Heart left ventricle (tissue), 16 donors: ENCODE measurements at places on chromosomes 13 and 19. TPM values are rescaled to one million over a fixed set of nuclear protein-coding genes. Genes with fewer than 3 reads are reported as not detected.

GRCh38 chr13:54927538-54927937 is 1898.9 kb downstream of the OLFM4 start:
- no peak for DNase-seq

Gene GJB6
- total RNA-seq: not detected

Gene NTF4
- total RNA-seq: not detected

DNA sequence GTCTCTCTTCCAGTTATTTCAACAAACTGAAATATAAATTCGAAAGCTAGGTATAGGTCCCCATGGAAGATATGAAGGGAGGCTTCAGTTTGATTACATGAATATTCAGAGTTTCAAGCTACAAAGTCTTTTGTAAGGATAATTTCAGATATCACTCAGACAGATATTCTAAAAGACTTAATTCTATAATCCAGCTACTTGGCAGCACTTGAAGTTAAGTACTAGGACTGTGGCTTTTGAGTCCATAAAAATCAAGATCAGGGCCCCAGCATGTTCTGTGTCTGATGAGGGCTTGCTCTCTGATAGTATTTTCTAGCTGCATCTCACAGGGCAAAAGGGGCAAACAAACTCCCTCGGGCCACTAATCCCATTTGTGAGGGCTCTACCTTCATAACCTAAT is 160.6 kb upstream of the IRS2 start:
- DNase-seq: no peak

Gene CACNA1A
- total RNA-seq: 0.49 TPM

Gene FOXA3
- not detected for total RNA-seq

Gene ETV2
- total RNA-seq: 0.96 TPM

Gene LILRB2
- 43.6 TPM for total RNA-seq

Gene SWSAP1
- total RNA-seq: 1.5 TPM

Gene RXFP2
- total RNA-seq: not detected

- peak; percentile 99 for DNase-seq
These were observed 159.0 kb downstream of the RNF17 start for GRCh38 chr13:24922745-24923591.

Gene PHLDB3
- 7.2 TPM for total RNA-seq

DNA sequence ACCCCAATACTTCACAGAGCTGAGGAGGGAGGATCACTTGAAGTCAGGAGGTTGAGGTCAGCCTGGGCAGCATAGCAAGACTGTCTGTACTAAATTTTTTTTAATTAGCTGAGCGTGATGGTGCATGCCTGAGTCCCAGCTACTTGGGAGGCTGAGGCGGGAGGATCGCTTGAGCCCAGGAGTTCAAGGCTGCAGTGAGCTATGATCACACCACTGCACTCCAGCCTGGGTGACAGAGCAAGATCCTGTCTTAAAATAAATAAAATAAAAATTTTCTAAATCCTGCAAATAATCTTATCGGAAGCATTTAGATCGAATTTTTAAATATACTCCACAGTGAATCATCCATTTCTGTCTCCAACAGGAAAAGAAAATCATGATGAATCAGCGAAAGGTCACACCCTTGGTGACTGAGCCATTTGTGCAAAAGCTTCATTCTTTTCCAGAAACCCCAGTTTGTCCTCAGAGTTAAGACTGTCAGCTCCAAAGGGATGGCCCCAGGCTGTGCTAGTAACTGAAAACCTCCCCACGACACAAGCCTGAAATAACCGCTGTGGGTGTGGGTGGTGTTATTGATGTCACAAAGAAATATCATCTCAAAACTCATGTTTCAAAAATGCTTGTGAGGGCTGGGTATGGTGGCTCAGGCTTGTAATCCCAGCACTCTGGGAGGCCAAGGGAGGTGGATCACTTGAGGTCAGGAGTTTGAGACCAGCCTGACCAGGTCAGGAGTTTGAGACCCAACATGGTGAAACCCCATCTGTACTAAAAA is 167.6 kb downstream of the PTPRS start:
- peak; percentile 20 for DNase-seq

- no peak for DNase-seq
These were observed 208.5 kb downstream of the ZNF536 start for GRCh38 chr19:30580673-30581072.

Gene C19orf18
- total RNA-seq: 2.1 TPM

- peak; percentile 70 for DNase-seq
These were observed 3.1 kb downstream of the ADAMTS10 start for GRCh38 chr19:8607386-8607785.

- peak; percentile 65 for DNase-seq
These were observed 2.4 kb downstream of the LIN7B start for GRCh38 chr19:49116544-49116943.

GRCh38 chr19:31715249-31715945 is 366.2 kb upstream of the TSHZ3 start:
- no peak for DNase-seq

Gene FUT2
- not detected for total RNA-seq

Gene IGFL1
- not detected for total RNA-seq

Gene ZNF560
- not detected for total RNA-seq

GRCh38 chr19:33736158-33736557 is 60.5 kb upstream of the KCTD15 start:
- no peak for DNase-seq

GRCh38 chr19:14369399-14370168 is 11.7 kb upstream of the ADGRE5 start:
- no peak for DNase-seq

GRCh38 chr19:29966588-29967249 is 24.7 kb downstream of the URI1 start:
- DNase-seq: no peak

GRCh38 chr19:55137915-55138314 is 11.1 kb downstream of the TNNT1 start:
- DNase-seq: no peak

- no peak for DNase-seq
These were observed 169.1 kb upstream of the SOX1 start for GRCh38 chr13:111897846-111898215.

Gene IFT88
- total RNA-seq: 7.9 TPM

DNA sequence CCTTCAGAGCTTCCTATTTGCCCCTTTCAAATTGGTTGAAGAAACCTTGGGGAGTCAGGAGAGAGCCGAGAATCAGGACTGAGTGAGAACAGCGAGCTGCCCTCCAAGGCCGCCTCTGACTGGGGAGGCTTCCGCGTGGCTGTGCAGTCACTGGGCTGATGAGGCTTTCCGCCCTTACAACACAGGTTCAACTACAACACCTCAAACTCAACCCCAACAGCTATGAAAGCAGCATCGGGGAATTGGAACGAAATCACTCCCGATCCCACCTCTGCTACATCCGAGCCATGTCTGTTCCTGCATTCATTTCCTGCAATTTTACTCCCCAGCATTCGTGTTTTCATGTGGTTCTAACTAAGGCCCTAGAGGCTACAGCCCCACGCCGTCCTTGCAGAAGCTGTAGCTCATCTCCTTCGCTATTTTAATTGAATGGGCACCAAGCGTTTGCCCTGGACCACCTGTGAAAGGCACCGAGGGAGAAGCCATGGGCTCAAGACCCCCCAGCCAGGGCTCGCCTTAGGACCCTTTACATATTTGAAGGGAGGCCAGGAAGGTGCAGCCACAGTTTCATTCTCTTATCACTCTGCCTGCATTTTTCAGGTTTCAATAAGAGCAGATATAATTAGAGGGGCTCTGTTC is 12.3 kb upstream of the RASA3 start:
- DNase-seq: no peak

DNA sequence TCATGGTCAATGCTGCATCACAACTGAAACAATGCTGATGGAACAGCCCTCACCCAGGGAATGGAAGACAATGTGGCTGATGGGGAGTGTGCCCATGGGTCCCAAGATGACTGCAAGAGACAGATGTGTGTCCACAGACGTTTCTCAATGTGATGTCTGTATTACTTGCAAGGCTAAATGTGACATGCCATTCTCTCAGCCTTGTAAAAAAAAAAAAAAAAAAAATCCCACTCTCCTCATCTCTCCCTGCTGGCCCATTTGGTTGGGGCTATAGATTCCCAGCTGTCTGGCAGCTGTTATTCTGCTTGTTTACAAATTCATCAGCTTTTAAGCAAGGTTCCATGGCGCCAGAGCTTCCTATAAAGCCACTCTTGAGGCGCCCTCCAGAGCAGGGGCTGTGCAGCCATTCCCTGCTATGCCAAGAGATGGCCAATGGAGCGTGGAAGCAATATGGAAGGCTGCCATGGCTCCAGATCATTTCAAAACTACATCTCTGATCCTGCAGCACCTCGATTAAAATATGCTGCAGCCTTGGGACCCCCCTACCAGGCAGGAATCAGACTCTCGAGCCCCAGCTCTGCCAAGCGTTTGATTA is 294.8 kb downstream of the FOXO1 start:
- DNase-seq: no peak

GRCh38 chr13:78182813-78183212 is 264.2 kb upstream of the EDNRB start:
- DNase-seq: no peak

DNA sequence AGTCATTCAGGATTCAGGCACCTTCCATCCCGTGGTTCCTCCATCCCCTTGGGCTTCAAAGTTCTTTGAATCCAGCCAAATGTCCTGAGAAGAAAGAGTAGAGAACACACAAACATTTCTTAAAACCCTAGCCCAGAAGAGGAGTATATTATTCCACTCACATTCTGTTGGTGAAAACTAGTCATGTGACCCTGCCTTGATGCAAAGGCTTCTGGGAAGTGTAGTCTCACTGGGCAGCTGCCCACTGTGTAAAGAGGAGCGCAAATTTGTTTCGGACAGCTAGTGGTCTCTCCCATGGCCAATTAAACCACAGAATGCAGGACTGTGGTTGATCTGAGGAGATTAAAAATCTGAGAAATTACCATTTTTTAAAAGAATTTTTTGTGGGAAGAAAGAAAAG is 304.4 kb downstream of the SUCLA2 start:
- DNase-seq: no peak

DNA sequence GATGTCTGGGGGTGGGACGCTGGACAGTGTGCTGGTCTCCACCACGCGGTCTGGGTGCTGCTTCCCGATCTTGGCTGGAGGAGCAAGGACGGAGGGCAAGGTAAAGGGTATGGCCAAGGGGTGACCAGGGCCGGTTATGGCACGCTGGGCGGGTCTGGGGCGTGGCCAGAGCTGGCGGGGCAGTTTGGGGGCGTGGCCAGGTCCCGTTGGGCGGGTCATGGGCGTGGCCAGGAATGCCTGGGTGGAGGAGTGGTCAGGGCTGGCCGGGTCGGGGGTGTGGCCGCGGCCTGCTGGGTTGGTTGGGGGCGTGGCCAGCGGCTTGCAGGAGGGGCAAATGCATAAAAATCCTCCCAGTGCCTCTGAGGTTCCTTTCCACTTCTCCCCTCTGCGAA is 19.2 kb downstream of the GPX4 start:
- DNase-seq: peak; percentile 52

Gene ATP8B3
- 3.5 TPM for total RNA-seq

GRCh38 chr13:96662036-96662435 is 332.2 kb downstream of the OXGR1 start:
- DNase-seq: no peak

DNA sequence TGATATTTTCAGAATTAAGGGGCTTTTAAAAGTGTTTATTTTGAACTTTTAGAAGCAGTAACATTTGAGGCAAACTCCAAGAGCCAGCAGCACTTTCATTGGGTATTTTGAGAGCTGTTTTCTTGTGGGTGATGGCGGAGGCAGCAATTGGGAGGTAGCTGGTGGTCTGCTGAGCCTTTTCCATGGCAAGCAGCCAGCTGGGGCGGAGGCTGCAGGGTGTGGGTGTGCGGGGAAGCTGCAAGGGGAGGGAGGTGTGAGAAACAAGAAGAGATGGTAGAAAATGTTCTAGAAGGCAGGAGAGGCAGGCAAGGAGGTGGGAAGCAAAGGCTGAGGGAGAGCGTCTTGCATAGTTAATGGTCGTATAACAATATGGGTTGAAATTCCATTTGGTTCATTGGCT is 223.4 kb upstream of the HTR2A start:
- no peak for DNase-seq

GRCh38 chr13:20729633-20730585 is 26.4 kb downstream of the IL17D start:
- no peak for DNase-seq

Gene TMEM38A
- total RNA-seq: 23.6 TPM

DNA sequence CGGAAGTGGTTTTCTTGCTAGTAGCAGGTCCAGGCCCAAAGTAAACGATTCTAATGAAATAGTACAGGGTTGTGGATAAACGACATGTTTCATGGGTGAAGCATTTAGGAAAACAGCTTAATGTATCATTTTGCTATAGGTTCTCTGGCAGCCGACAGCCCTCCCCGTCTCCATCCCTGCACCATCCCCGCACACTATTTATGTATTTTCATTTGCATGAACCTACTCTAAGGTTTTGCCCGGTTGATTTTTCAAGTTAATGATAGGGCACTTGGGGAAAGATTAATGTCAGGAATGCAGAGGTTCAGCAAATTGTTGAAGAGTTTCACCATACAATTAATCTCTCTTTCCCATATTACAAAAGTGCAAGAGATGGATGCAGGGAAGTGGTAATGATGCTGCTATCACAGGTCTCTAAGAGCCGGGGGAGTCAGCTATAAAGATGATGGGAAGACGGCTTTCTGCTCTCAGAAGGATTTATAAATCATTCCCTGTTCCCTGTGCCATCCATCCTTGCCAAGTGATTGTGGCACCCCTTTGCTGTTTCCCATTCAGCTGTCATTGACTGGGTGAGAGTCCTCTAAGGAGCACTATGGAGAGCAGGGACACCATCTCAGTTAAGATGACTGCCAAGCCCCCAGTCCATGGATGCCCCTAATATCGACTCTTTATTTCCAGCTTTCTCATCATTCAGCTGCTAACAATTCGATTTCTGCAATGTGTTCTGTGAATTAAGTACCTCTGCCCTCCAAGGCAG is 186.3 kb downstream of the IRS2 start:
- no peak for DNase-seq

- peak; percentile 24 for DNase-seq
These were observed 17.7 kb downstream of the EPN1 start for GRCh38 chr19:55692681-55693081.

- peak; percentile 45 for DNase-seq
These were observed 16.1 kb upstream of the IRGC start for GRCh38 chr19:43699506-43700394.

- DNase-seq: no peak
These were observed 583 bp downstream of the AKAP8L start for GRCh38 chr19:15418231-15418578.

- no peak for DNase-seq
These were observed 42.4 kb upstream of the ESD start for GRCh38 chr13:46839399-46839798.

DNA sequence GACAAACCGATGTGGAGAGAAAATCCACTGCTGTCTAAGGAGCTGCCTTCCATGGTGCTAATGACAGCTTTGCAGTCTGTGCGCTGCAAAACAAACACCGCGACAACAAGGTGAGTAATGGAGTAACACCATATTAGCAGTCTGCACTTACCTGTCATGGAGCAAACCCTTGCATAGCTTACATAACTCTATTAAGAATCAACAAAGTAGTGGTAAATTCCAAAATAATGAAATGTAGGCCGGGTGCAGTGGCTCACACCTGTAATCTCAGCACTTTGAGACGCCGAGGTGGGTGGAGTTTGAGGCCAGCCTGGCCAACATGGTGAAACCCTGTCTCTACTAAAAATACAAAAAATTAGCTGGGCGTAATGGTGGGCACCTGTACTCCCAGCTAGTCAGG is 56.2 kb downstream of the PARP4 start:
- no peak for DNase-seq

- no peak for DNase-seq
These were observed 11.4 kb downstream of the ETFB start for GRCh38 chr19:51354742-51355148.
